ENCODE measurements at places on chromosomes 12 and 14.

GRCh38 chr12:51994539-51994820, 12.3 kb upstream of the TAMALIN start:
- no peak for DNase-seq

GRCh38 chr12:20646239-20646827, 48.8 kb upstream of the SLCO1C1 start:
- peak; percentile 37 for DNase-seq

DNA sequence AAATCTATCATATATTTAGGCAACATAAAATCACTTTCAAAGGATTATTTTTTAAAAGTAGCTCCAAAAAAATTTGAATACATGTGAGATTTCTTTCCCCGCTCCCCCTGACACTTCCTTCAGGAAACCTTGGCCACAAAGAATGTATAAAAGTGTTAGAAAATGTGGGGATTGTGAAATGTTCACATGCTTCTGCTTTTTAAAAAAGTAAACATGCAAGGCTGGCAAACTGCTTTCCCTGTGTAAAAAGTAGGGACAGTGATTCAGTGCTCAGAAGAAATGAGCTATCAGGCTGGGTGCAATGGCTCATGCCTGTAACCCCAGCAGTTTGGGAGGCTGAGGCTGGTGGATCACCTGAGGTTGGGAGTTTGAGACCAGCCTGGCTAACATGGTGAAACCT, 26.6 kb downstream of the MBIP start:
- no peak for DNase-seq

DNA sequence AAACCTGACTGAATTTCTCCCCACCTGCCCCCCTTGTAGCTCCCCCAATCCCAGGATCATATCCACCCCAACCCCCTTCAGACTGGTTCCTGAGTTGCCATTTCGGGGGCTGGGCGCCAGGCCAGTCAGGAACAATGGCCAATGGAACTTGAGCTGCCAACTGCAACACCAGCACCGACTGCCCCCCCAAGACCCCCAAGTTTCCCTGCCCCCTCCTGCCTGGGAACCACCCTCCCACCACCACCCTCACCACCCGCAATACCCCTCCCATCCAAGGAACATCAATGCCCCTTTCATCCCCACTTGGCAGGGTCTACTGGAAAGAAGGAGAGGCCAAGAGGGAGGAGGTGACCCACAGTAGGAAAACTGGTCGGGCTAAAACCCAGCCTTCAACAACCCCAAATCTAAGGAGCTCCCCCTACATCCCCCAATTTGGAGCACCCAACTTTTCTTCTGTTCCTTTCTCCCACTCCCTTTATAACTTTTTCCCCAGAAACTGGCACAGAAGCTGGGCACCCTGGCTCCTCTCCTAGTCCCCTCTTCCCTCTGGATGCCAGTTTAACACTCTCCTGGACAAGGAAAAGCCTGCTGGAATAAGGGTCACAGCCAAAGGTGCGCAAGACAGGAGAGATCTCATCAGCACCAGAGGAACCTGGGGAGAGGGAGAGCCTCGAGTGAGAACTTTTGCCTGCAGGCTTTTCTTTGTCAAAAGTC, 1.6 kb upstream of the NDRG2 start:
- no peak for DNase-seq

DNA sequence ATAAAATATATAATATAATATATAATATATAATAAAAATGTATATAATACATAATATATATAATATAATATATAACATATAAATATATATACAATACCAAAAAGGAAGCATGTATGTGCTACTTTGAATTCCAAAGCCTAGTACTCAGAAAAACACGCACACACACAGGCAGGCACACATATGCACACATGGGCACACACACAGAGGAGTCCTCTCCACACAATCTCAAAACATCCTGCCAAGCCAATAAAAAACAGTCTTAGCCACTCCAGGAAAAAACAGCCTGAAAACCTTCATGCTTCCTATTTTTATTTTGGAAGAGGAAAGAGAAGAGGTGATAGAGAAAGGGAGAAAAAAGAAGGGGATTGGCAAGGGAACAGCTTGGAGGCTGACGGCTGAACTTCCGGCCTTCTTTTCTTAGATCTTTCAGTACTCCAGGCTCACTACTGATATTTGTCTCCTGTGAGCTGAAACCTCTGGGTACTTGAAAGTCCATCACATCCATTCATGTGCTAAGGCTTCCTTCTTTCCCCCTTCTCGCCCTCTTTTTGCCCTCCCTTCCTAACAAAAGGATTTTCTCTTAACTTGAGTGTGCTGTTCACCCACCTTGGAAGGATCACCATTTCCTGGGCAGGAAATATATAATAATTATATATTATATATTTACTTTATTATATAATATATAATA, 394.2 kb downstream of the NUAK1 start:
- DNase-seq, result no peak

DNA sequence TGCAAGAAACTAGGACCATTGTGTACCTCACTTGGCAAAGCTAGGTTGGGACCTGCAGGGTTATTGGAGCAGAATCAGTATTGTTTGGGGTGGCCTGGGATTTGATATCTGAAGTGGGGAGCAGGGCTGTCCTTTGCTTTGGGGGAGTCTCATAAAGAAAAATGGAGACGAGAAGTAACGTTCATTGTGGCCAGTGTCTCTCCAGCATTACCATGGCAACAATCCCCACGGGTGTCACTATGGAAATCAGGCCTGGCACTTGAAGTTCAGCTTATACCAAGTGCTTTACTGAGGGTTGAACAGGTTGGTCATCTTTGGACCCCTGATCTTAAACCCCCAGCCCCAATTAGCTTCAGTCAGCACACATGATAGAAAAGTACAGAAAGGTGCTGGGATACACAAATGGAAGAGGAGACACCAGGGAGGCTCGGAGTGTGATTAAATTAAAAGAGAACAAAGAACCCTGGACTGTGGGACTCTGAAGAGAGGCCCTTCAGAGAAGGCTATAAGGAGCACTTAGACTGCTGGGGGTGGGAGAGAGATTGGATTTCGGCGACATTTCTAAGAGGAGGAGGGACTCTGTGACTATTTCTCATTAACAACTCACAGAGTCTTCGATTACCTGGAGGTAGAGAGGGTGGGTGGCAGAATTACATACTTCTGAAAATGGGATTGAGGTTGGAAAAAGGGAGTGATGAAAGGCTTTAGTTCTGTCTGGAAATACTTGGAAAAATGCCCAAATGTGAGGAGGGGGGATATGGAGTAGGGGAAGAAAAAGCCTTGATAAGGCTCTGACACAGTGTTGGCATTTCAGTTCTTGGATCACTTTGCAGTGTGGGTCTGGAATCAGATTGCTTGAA, 3.7 kb downstream of the KIF5A start:
- DNase-seq, result no peak

- no peak for DNase-seq
Measured at GRCh38 chr12:62995097-62995496, 60.1 kb upstream of the PPM1H start.

- no peak for DNase-seq
Measured at GRCh38 chr12:26304273-26304672, 108.9 kb downstream of the SSPN start.

DNA sequence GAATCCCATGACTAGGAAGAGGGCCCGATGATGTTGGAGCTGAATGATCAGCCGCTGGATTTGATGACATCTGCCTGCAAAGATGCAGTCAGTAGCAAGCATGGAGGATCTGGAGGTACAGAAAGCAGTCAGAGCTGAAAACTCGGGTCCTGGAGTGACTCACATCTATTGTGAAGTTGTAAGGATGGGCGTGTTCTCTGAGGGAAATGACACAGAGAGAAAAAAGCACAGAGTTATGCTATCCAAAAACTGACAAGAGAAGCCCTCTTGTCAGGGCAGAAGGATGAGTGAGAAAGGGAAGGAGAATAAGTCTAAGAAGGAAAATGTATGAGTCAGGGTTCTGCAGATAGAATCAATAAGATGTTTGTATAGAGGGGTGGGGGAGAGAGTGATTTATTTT, 380.4 kb upstream of the CCDC196 start:
- no peak for DNase-seq

- DNase-seq, result no peak
Measured at GRCh38 chr14:35383569-35384454, 20.7 kb downstream of the NFKBIA start.

DNA sequence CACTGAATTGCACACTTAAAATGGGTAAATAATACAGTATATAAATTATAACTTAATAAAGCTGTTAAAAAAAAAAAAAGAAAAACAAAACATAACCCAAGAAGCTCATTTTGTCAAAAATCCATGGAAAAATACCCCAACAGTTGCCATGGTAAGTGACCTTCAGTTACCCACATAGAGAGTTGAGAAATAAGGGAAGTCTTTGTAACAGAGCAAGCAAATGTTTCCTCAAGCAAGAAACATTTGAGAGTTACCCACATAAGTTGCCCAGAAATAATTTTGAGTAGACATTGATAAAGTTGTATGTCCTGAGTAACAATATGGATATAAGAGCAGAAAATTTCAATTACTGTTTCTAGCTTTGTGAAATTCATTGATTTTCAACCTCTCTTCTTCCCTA, 227.4 kb downstream of the CCDC59 start:
- DNase-seq, result no peak

DNA sequence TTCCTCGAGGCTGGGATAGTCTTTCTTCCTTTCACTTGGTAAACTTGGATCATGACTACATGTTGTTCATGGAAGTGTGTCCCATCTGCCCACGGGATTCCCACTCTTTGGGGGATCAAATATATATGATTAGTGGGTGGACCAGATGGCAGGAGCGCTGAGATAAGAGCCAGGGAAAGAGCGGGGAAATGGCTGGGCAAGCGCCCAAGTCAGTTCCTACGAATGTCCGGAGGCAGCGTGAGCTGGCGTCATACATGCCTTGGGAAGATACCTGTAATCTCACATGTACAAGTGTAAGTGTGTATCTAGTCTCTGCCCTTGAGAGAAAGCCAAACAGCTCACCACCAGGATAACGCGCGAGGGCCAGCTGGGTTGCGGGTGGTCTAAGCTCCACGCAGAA, 62.3 kb downstream of the FZD10 start:
- DNase-seq, result no peak

DNA sequence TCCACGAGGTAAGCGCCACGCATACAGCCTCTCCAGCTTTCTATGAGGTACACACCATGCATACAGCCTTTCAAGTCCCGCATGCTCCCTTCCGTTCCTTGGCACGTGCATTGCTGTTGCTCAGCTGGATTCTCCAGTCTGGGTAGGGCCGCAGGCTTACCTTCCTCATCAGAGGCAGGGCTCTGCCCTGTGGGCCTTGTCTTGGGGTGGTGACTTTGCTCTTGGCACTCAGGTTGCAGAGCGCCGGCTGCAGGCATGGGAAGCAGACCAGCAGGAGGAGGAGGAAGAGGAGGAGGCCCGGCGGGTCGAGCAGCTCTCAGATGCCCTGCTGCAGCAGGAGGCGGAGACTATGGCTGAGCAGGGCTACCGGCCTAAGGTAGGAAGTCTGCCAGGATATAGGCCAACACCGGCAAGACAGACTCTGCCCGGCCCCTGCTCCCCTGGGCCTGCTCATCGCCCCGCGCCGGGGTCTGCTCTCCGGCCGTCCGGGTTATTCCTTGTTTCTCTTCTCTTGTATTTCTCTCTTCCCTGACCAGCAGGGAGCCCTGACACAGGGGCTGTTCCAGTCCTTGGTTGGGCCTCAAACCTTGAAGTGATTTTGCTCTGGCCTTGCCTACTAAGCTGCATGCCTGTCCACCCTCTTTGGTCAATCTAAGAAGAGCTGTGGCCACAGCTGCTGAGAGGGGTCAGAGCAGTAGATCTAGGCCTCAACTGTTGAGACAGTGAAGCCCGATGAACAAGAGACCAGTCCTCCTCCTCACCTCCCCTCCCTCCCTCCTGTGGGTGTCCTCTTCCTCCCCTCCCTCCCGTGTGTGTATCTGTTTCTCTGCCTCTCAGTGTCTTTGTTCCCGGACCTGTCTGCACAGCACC, 15.3 kb downstream of the TCHP start:
- DNase-seq, result no peak

DNA sequence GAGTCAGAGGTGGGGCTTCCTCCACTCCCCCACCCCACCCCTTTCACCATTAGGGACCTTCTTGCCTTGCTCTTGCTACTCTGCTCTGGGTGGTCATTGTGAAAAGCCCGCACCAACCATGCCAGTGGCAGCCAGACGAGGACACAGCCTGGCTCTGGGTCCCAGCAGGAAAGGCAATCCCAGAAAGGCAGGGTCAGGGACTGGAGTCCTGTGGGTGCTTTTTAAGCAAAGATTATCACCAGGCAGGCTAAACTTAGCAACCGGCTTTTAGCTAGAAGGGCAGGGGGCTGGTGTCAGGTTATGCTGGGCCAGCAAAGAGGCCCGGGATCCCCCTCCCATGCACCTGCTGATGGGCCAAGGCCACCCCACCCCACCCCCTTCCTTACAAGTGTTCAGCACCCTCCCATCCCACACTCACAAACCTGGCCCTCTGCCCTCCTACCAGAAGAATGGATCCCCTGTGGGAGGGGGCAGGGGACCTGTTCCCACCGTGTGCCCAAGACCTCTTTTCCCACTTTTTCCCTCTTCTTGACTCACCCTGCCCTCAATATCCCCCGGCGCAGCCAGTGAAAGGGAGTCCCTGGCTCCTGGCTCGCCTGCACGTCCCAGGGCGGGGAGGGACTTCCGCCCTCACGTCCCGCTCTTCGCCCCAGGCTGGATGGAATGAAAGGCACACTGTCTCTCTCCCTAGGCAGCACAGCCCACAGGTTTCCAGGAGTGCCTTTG, 1.2 kb upstream of the GAPDH start:
- peak; percentile 70 for DNase-seq

DNA sequence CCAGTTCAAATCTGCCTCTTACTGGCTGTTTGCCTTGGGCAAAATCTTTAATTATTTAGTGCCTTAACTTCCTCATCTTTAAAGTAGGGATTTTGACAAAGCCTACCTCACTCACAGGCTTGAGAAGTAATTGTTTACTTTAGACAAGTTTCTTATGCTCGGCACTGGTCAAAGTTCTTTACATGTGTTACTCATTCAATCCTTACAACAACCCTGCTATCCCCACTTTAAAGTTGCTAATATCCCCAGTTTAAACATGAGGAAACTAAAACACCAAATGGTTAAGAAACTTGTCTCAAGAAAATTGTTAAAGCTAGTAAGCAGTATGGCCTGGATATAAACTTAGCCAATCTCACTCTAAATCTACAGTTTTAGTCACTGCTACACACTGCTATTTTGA, 204.0 kb upstream of the AVPR1A start:
- DNase-seq, result no peak

- DNase-seq, result no peak
Measured at GRCh38 chr14:92570674-92571262, 57.2 kb downstream of the RIN3 start.

GRCh38 chr12:16303939-16304338, 26.5 kb upstream of the SLC15A5 start:
- DNase-seq, result no peak

- DNase-seq, result no peak
Measured at GRCh38 chr14:105433161-105433605, 13.6 kb downstream of the MTA1 start.

GRCh38 chr12:117161460-117162166, 28.7 kb downstream of the FBXO21 start:
- DNase-seq, result no peak

- DNase-seq, result no peak
Measured at GRCh38 chr14:55071870-55072640, 20.6 kb downstream of the MAPK1IP1L start.

DNA sequence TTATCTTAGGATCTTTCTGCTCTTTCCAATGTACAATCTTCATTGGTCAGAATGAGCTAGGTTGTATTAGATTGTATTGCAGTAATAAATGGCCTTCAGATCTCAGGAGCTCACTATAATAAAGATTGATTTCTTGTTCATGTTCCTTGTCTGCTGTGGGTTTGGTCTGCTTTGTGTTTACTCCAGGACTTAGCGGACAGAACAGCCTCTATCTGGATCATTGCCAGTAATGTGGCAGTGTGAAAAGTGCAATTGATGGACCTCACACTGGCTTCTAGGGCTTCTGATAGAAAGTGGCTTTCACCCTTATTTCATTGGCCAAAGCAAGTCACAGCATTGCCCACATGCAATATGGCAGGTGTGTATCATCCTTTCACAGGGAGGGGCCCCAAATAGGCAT, 81.2 kb downstream of the BTG1 start:
- DNase-seq, result no peak
